ENCODE measurements at places on chromosomes 6 and 20. TPM values are rescaled to one million over a fixed set of nuclear protein-coding genes. Genes with fewer than 3 reads are reported as not detected.

Gene PROCR
- total RNA-seq, result 228 TPM

Gene MUC22
- not detected for total RNA-seq

Gene XRN2
- total RNA-seq, result 62.5 TPM

Gene SLC22A23
- 14.3 TPM for total RNA-seq

Gene FYN
- total RNA-seq, result 151 TPM

Gene MTG2
- 31.6 TPM for total RNA-seq

Gene STX11
- 4.7 TPM for total RNA-seq

Gene RSPH9
- 0.12 TPM for total RNA-seq

Gene CD40
- total RNA-seq, result 33.1 TPM

Gene RNF182
- 0.78 TPM for total RNA-seq

Gene ZNF341
- total RNA-seq, result 4.9 TPM

Gene PPP1R11
- total RNA-seq, result 32.4 TPM

Gene PTK7
- total RNA-seq, result 65.3 TPM

Gene BLTP3A
- total RNA-seq, result 9.3 TPM

DNA sequence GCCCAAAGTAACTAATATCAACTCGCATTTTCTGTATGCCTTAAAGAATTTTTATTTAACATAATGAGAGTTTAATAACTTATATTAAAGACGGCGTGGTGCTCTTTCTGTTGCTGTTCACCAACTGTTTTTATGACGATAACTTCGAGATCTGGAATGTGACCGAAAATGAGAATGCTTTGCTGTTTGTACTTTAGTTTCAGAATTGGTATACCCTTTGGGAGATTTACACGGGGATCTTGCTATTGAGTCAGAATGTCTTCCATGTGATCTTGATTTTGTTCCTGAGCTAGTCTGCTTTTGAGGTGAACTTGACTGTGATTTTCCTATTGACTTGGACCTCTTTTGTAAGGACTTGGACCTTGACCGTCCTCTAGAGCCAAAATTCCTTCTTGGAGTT is 17.9 kb downstream of the PNRC1 start:
- no peaks in the 10 kb centered on the region for H3K4me1 ChIP-seq
- no peaks in the 10 kb centered on the region for H3K27me3 ChIP-seq
- H3K27ac ChIP-seq, result no peak overlapping the region
- no peaks in the 10 kb centered on the region for H3K36me3 ChIP-seq

GRCh38 chr6:150299873-150300485 is 68.8 kb upstream of the IYD start:
- H3K4me1 ChIP-seq, result no peaks in the 10 kb centered on the region
- H3K27ac ChIP-seq, result no peak overlapping the region
- no peak for DNase-seq
- H3K27me3 ChIP-seq, result peaks cover 5% of the 10 kb centered on the region
- H3K36me3 ChIP-seq, result no peaks in the 10 kb centered on the region

GRCh38 chr6:19804205-19805128 is 32.7 kb upstream of the ID4 start:
- peak overlapping the region; percentile 53 for H3K27ac ChIP-seq
- no peaks in the 10 kb centered on the region for H3K36me3 ChIP-seq
- DNase-seq, result peak; percentile 96
- peaks cover 6% of the 10 kb centered on the region for H3K4me1 ChIP-seq
- peak overlapping the region; percentile 44 for H3K4me3 ChIP-seq
- H3K27me3 ChIP-seq, result peaks cover 5% of the 10 kb centered on the region

DNA sequence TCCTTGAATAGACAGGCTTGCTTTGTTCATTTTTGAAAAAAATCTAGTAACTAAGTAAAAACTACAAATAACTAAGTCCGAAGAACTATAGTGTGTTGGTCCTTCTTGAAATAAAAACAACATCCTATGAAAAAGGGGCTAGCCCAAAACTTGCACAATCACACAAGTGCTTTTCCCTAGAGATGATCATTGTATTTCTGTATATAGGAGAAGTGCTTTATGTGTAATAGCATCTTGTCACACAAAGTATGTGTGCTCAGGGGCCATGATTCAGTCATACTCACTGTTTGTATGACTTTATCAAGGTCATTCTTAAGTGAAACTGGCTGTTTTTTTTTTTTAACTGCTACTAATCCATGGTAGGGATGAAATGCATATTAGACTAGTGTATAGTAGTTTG is 179.8 kb downstream of the DTNBP1 start:
- no peak overlapping the region for H3K27ac ChIP-seq
- H3K36me3 ChIP-seq, result no peaks in the 10 kb centered on the region
- peaks cover 4% of the 10 kb centered on the region for H3K4me1 ChIP-seq
- DNase-seq, result no peak
- H3K4me3 ChIP-seq, result no peak overlapping the region

- H3K36me3 ChIP-seq, result no peaks in the 10 kb centered on the region
- H3K4me3 ChIP-seq, result no peak overlapping the region
- no peak for DNase-seq
- no peak overlapping the region for H3K27ac ChIP-seq
- peaks cover 14% of the 10 kb centered on the region for H3K4me1 ChIP-seq
Measured at GRCh38 chr6:128363020-128363813, 157.2 kb downstream of the PTPRK start.

- no peak overlapping the region for H3K4me3 ChIP-seq
- no peaks in the 10 kb centered on the region for H3K36me3 ChIP-seq
- no peaks in the 10 kb centered on the region for H3K4me1 ChIP-seq
- no peak overlapping the region for H3K27ac ChIP-seq
- no peak for DNase-seq
Measured at GRCh38 chr6:160791981-160792418, 90.0 kb downstream of the PLG start.

- no peak overlapping the region for H3K27ac ChIP-seq
- no peak for DNase-seq
- no peaks in the 10 kb centered on the region for H3K36me3 ChIP-seq
- no peaks in the 10 kb centered on the region for H3K4me1 ChIP-seq
- no peak overlapping the region for H3K4me3 ChIP-seq
- no peaks in the 10 kb centered on the region for H3K27me3 ChIP-seq
Measured at GRCh38 chr20:7346562-7346961, 579.1 kb downstream of the BMP2 start.

- peaks cover 42% of the 10 kb centered on the region for H3K36me3 ChIP-seq
- H3K4me3 ChIP-seq, result no peak overlapping the region
- no peaks in the 10 kb centered on the region for H3K4me1 ChIP-seq
Measured at GRCh38 chr20:35551503-35551902, 9.6 kb downstream of the ERGIC3 start.

- no peak for DNase-seq
- no peak overlapping the region for H3K27ac ChIP-seq
- no peak overlapping the region for H3K4me3 ChIP-seq
- H3K4me1 ChIP-seq, result peaks cover 14% of the 10 kb centered on the region
- H3K36me3 ChIP-seq, result no peaks in the 10 kb centered on the region
Measured at GRCh38 chr6:33607784-33608161, 13.3 kb upstream of the ITPR3 start.

- H3K36me3 ChIP-seq, result no peaks in the 10 kb centered on the region
- no peak overlapping the region for H3K4me3 ChIP-seq
- no peaks in the 10 kb centered on the region for H3K4me1 ChIP-seq
- H3K27ac ChIP-seq, result no peak overlapping the region
- DNase-seq, result no peak
- no peaks in the 10 kb centered on the region for H3K27me3 ChIP-seq
Measured at GRCh38 chr6:95321126-95321525, 256.2 kb upstream of the MANEA start.

- H3K4me1 ChIP-seq, result peaks cover 33% of the 10 kb centered on the region
- H3K27ac ChIP-seq, result peak overlapping the region; percentile 39
- peak overlapping the region; percentile 78 for H3K4me3 ChIP-seq
Measured at GRCh38 chr6:106512048-106512967, 117.0 kb downstream of the RTN4IP1 start.

DNA sequence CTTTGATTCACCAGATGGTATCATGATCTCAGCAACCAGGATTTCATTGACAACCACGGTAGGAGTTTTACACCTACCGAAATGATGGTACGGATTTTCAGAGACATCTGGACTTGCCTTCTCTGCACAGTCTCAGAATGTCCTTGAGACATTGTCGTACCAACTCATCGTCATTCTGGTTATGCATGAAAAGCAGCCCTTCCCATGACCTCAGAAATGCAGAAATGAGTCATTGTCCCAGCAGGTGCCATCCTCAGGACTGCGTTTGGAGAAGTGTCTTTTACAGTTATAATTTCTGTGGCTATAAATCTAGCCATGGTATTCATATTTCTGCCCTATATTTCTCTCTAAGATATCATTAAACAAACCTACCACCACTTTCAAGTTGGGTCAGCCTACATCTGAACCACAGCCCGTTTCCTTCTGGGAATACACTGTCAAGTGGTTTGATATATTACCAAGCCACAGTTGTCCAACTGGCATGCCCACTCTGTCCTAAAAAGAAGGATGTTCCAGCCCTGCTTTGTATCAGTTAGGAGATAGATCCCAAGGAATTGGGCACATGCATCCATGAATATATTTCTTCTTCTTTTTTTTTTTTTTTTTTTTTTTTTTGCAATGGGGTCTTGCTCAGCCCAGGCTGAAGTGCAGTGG is 7.5 kb upstream of the BFSP1 start:
- no peak overlapping the region for H3K4me3 ChIP-seq
- H3K4me1 ChIP-seq, result no peaks in the 10 kb centered on the region
- DNase-seq, result no peak
- no peaks in the 10 kb centered on the region for H3K27me3 ChIP-seq
- no peak overlapping the region for H3K27ac ChIP-seq

GRCh38 chr20:58071991-58072390 is 156.5 kb downstream of the ANKRD60 start:
- no peaks in the 10 kb centered on the region for H3K27me3 ChIP-seq
- H3K27ac ChIP-seq, result no peak overlapping the region
- H3K4me3 ChIP-seq, result no peak overlapping the region
- DNase-seq, result no peak
- peaks cover 30% of the 10 kb centered on the region for H3K4me1 ChIP-seq

- H3K4me1 ChIP-seq, result peaks cover 6% of the 10 kb centered on the region
- no peak overlapping the region for H3K4me3 ChIP-seq
- H3K27me3 ChIP-seq, result peaks cover 8% of the 10 kb centered on the region
- no peaks in the 10 kb centered on the region for H3K36me3 ChIP-seq
Measured at GRCh38 chr6:130362128-130362527, 3.7 kb upstream of the TMEM200A start.

GRCh38 chr20:59787538-59787890 is 145.9 kb downstream of the SYCP2 start:
- no peaks in the 10 kb centered on the region for H3K27me3 ChIP-seq
- no peak overlapping the region for H3K4me3 ChIP-seq
- H3K4me1 ChIP-seq, result no peaks in the 10 kb centered on the region
- H3K36me3 ChIP-seq, result no peaks in the 10 kb centered on the region

GRCh38 chr6:30480536-30481156 is 8.7 kb upstream of the HLA-E start:
- no peak for DNase-seq
- no peak overlapping the region for H3K27ac ChIP-seq
- H3K4me1 ChIP-seq, result peaks cover 11% of the 10 kb centered on the region
- peaks cover 42% of the 10 kb centered on the region for H3K27me3 ChIP-seq
- H3K36me3 ChIP-seq, result no peaks in the 10 kb centered on the region

DNA sequence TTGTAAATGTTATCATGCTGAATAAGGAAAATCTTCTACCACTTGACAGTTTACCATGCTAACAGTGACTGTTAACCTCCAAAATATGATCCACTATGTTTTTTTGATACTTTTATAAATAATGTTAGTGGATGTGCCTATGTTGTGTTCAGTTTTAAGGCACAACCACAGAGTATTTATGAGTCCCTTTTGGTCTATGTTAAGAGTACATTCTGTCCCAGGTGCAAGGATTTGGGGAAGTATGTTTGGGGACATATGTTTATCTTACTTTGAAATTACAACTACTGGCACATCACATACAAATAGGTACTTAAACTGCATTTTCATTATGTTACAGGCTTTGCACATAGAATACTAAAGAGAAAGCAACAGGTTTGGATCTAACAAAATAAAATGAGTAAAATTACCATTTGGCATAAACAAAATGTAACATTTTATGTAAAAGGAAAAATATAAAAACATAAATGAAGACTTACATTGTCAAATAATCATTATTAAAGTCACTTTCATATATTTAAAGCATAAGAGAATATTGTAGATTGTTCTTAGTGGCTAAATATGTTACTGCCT is 71.2 kb downstream of the SESN1 start:
- H3K36me3 ChIP-seq, result no peaks in the 10 kb centered on the region
- H3K4me3 ChIP-seq, result no peak overlapping the region
- H3K27ac ChIP-seq, result no peak overlapping the region
- H3K27me3 ChIP-seq, result no peaks in the 10 kb centered on the region
- DNase-seq, result no peak

DNA sequence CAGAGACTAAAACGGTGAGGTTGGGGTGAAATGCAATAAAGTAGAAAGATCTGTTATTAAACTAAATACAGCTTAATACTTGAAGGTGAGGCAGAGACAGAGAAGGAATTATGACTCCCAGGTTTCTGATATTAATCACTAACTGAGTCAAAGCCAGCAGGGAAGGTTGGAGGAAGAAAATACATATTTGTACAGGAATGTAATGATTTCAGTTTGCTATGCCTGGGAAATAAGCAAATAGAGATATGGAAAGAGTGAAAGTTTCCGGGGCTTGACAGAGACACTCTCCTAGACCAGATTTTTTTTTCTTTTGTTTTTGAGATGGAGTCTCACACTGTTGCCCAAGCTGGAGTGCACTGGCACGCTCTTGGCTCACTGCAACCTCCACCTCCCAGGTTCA is 76.8 kb downstream of the PTPRK start:
- no peaks in the 10 kb centered on the region for H3K27me3 ChIP-seq

DNA sequence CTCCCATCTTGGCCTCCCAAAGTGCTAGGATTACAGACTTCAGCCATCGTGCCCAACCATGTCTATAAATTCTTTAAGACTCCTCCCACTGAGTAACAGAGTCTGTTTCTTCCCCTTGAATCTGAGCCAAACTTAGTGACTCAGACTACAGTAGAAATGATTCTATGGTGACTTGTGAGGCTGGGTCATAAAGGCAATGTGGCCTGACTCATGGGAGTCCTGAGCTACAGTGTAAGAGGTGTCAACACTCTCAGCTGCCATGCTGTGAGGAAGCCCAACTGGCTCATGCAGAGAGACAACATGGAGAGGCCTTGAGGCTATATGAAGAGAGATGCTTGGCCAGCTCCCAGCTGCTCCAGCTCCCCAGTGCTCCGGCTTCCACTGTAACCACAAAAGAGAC is 5.2 kb upstream of the NRSN2 start:
- peaks cover 4% of the 10 kb centered on the region for H3K4me1 ChIP-seq
- no peak overlapping the region for H3K27ac ChIP-seq
- H3K27me3 ChIP-seq, result no peaks in the 10 kb centered on the region
- H3K36me3 ChIP-seq, result no peaks in the 10 kb centered on the region
- DNase-seq, result peak; percentile 62

- no peak overlapping the region for H3K4me3 ChIP-seq
- no peaks in the 10 kb centered on the region for H3K27me3 ChIP-seq
- no peak for DNase-seq
Measured at GRCh38 chr20:6533761-6534479, 233.6 kb upstream of the BMP2 start.

GRCh38 chr6:147769496-147770087 is 261.1 kb downstream of the SAMD5 start:
- H3K4me1 ChIP-seq, result no peaks in the 10 kb centered on the region
- H3K4me3 ChIP-seq, result no peak overlapping the region
- DNase-seq, result no peak
- H3K27ac ChIP-seq, result no peak overlapping the region
- no peaks in the 10 kb centered on the region for H3K27me3 ChIP-seq

- H3K4me3 ChIP-seq, result no peak overlapping the region
- H3K27ac ChIP-seq, result peak overlapping the region; percentile 98
- H3K27me3 ChIP-seq, result no peaks in the 10 kb centered on the region
- no peaks in the 10 kb centered on the region for H3K36me3 ChIP-seq
Measured at GRCh38 chr6:121652726-121653623, 217.5 kb downstream of the GJA1 start.

- H3K36me3 ChIP-seq, result no peaks in the 10 kb centered on the region
- no peaks in the 10 kb centered on the region for H3K4me1 ChIP-seq
- H3K27me3 ChIP-seq, result no peaks in the 10 kb centered on the region
- DNase-seq, result no peak
- no peak overlapping the region for H3K4me3 ChIP-seq
Measured at GRCh38 chr20:46850416-46850815, 44.2 kb upstream of the EYA2 start.

Data from endothelial cell of umbilical vein (primary cell).